Fibroblast of skin of right quadriceps (primary cell): ENCODE measurements at places on chromosomes 5 and 9.
A peak's percentile ranks its signal among the peaks of the same experiment; 100 is the strongest.

- no peak for DNase-seq
Measured at GRCh38 chr5:156704139-156704538, 146.0 kb upstream of the PPP1R2B start.

DNA sequence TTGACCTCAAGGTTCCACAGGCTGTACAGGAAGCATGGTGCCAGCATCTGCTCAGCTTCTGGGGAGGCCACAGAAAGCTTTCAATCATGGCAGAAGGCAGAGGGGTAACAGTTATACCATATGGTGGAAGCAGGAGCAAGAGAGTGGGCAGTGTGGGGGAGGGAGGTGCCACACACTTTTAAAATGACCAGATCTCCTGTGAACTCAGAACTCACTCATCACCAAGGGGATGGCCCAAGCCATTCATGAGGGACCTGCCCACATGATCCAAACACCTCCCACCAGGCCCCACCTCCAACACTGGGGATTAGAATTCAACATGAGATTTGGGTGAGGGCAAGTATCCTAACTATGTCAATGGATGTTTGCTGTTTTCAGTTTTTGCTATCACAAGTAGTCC lies 16.2 kb downstream of the CYFIP2 start:
- no peak for DNase-seq

DNA sequence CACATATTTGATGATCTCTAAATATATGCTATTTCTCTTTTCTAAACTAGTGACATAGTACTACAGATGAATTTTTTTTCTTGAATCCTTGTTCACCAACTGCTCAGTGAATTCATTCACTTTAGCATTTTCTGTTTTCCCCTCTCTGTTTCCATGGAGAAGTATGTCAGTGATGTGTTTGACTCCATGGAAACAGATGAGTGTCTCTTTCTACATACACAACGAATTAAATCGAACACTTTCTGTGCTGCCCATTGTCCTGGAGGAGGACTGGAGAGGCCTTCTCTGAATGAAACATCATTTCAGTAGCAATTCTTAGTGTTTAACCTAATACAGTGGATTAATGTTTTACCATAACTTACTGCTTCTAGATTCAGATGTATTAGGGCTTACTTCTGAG lies 9.5 kb downstream of the INVS start:
- DNase-seq, result peak; percentile 6

- DNase-seq, result no peak
Measured at GRCh38 chr5:760363-761058, 24.0 kb downstream of the ZDHHC11B start.

- no peak for DNase-seq
Measured at GRCh38 chr9:99253134-99253533, 31.1 kb downstream of the SEC61B start.
